ENCODE measurements at places on chromosomes 16 and 17.

GRCh38 chr17:6492892-6493674 lies 48.8 kb downstream of the PIMREG start:
- no peak for DNase-seq

- DNase-seq, result peak; percentile 35
Measured at GRCh38 chr16:79272141-79272577, 328.4 kb downstream of the MAF start.

GRCh38 chr16:2840914-2841313 lies 10.8 kb downstream of the ZG16B start:
- DNase-seq, result no peak

DNA sequence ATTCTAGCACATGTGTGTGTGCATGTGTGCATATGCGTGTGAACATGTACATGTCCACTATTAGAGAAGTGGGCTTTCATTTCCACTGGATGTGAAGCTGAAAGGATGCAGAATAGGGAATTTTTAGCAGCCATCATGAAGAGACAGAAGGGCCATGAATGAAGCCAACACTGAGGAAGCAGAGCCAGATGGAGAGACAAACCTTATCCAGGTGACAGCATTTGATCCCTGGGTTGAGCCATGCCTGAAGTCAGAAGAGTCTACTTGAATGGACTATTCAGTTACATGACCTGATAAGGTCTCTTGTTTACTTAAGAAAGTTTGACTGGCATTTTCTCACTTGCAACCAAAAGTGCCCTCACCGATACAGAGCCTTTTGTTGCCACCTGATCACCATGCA lies 88.4 kb downstream of the ASIC2 start:
- DNase-seq, result no peak

DNA sequence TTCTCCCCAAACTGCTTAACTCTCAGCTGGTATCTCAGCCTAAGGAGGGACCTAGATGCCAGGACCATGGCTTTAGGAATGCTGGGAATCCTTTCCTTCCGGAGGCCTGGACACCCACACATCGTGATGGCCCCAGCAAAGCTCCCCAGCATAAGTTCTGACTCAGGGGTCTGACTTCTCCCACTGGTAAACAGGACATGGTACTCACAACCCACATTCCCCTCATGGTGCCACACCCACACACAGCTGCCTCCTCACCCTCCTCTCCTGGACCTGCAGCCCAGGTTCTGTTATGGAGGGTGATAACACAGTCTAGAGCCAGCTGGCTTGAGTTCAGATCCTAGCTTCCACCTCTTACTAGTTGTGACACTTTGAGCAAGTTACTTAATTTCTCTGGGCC lies 719 bp upstream of the RNF227 start:
- no peak for DNase-seq

- DNase-seq, result no peak
Measured at GRCh38 chr17:49670002-49670401, 7.9 kb downstream of the SPOP start.

GRCh38 chr17:59676716-59677115 lies 30.5 kb downstream of the PTRH2 start:
- no peak for DNase-seq

DNA sequence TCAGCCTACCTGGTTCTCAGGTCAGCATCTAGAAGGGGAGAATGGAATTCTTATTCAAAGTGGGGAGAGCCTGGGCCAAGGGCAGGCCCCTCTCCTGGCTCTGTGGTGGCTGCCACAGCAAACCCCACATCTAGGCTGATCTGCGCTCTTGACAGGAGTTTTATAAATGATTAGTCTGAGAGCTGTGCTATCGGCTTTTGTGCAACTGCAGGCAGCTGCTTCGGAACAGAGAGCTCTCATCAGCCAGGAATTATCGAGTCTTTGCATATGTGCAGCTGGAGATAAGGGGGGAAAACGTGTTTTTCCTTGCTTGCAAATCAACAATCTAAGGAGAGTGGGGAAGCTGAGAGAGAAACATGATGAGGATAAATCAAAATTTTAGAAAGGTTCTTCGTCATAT lies 91.7 kb downstream of the HS3ST3A1 start:
- DNase-seq, result no peak

DNA sequence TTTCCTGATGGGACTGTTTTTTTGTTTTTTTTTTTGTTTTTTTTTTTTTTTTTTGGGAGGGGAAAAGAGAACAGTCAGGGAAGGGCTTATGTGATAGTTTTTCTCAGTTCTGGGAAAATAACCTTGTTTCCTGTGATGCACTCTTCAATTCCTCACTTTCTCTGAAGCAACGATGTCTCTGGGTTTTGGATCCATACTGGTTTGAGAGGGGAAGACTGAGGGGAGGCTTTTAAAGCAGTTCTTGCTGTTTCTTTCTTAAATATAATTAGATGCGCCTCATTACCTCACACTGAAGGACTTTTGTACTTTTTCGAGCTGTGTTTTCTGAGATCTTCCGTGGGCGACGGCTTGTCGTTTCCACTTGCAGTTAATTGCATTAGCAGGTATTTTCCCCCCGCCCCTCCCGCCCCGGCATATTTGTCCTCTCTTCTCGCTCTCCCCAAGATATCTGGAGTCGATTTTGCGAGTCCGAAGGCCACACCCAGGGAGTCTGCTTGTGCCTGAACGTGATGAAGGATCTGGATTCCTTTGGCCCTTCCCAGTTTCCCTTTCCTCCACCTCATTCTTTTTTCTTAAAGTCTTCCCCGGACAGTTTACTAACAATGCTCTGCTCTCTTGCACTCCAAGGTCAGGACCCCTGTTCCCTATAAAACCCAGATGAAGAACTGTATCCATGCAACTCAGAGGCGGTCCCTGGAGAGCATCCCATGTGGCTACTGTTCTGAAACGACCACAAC lies 125.2 kb upstream of the ZFHX3 start:
- no peak for DNase-seq

GRCh38 chr16:67822511-67822910 lies 15.8 kb downstream of the TSNAXIP1 start:
- no peak for DNase-seq

- peak; percentile 75 for DNase-seq
Measured at GRCh38 chr17:79741751-79742588, 11.2 kb downstream of the ENPP7 start.

DNA sequence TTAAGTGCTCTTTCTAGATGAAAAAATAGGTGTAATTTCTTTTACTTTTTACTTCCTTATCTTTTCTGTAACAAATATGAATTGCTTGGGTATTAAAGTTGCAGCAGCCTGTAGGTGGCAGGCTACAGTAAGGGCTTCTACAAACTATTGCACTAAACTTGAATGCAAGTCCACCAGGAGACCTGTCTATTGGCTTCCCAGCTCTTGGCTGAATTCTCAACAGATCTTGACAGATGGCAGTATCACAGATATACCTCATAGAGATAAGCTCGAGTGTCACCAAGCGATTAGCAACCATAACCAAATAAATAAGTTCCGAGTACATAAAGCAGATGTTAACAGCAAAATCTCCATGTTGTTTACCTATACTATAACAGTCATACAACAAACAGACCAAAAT lies 5.9 kb downstream of the BBS2 start:
- peak; percentile 34 for DNase-seq

DNA sequence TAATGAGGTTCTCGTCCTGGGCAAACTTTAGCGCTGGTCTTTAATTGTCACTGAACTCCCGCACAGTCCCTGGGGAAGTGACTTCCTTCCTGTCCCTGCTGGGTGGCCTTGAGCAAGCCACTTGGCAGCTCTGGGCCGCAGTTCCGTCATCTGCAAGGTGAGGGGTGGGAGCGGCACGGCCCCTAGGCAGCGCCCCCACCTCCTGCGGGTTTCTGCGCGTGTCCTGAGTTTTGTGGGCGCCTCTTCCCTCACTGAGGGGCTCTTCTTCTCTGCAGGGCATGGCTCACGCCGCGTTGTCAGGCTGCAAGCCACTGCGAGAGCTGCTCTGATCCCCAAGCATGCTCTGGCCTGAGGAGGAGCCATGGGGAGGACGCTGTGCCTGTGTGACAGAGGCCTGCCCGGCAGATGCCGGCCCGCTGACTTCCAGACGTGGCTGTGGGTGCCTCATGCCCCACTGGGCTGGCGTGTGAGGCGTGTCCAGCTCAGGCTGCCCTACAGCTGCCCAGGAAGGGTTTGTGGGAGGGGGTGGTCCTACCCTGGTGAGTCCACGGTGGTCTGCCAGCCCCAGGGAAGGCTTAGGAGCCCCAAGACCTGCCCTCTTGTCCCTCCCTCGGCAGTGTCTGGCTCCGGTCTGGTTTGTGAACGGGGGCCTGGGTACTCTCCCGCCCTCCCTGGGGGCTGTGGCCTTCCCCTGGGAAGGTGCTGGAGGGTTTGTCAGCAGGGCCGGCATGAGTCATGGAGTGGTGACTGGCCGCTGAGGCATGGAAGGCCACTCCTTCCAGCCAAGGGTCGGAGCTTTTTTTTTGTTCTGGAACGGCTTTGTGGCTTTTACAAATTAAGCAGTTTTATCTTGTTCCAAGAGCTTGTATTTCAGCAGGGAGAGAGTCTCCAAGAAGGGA lies 182.0 kb downstream of the SEC14L1 start:
- no peak for DNase-seq

DNA sequence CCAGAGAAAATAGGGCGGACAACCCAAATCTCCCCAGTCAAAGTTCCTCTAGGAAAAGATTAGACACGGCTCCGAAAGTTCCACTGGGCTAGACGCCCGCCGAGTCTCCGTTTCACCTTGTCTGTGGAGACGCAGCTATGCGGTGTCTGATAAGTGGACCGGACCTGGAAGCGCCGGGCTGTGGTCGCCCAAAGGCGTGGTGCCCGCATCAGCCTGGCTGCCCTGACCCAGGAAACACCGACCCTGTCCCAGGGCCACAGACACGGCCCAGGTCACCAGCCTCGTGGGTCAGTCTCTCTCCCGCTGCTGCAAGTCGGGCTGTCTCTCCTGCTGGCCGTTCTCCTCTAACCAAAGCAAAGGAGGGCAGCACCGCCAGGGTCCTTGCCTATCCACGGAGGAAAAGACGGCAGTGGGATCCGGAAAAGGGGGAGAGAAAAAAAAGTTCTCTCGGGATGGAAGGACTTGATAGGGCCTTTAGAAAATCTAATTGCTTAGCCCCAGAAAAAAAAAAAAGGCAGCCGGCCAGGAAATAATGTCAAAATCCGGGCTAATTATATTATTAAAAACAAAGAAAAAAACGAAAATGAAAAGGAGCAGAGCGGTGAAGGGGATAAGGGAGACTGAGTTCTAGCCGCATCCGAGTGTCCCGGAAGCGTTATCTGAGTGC lies 13.9 kb upstream of the FOXF1 start:
- DNase-seq, result no peak
